Activated CD8-positive, alpha-beta memory T cell treated with anti-CD3 and anti-CD28 coated beads for 1 hour (primary cell): ENCODE measurements at places on chromosomes 13 and 19.

DNA sequence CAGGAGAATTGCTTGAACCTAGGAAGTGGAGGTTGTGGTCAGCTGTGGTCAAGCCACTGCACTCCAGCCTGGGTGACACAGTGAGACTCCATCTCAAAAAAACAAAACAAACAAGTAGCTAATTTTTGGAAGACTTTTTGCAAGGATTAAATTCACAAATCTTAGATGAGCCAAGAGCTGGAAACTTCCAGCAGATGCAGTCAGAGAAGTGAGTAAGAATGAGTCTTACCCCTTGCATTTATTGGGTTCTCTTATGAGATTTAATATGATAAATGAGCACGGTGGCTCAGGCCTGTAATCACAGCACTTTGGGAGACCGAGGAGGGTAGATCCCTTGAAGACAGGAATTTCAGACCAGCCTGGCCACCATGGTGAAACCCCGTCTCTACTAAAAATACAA lies 44.9 kb upstream of the NBEA start:
- no peak for DNase-seq

DNA sequence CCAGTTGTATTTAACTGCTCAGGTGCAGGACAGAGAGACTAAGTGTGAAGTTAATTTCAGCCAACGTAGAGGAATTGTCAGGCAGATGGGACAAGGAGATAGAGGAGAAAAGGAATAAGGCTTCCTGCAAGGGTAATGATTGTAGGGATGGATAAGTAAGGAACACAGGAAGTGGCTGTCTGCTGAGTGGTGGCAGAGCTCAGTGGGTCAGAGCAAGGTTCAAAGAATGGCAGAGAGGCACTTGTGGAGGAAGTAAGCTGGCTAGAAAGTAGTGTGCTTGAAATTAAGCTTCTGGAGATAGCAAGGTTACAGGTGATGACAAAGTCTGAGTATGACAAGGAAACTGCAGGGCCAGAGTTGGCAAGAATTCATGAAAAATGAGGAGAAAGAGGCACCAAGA lies 47.9 kb downstream of the USPL1 start:
- DNase-seq: no peak

DNA sequence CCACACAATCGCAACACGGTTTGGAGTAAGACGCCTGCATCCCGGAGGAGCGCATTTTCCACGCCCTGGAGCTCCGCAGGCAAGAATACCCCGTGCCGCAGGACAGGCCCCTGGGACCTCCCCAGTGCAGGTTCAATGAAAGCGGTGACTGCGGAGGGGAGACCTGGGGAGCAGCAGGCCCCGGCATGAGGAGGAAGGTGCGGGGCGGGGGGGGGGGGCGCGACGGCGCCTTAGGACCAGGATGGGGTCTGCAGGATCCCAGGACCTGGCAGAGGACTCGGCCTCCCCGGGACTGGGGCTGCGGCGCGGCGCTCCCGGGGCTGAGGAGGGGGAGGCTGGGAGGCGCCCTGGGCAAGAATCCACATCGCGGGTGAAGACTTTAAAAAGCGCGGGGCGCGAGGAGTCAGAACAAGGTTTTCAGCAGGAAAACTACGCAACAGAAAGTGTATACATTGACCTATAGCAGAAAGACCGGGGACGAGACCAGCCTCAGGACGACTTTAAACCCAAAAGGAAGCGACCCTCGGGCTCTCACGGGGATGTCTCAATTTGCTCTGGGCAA lies 432 bp downstream of the ZNF611 start:
- DNase-seq: no peak

- DNase-seq: no peak
Observed at GRCh38 chr13:101611491-101612475, 159.3 kb downstream of the ITGBL1 start.

GRCh38 chr13:28379371-28380083 lies 115.4 kb downstream of the FLT1 start:
- no peak for DNase-seq

DNA sequence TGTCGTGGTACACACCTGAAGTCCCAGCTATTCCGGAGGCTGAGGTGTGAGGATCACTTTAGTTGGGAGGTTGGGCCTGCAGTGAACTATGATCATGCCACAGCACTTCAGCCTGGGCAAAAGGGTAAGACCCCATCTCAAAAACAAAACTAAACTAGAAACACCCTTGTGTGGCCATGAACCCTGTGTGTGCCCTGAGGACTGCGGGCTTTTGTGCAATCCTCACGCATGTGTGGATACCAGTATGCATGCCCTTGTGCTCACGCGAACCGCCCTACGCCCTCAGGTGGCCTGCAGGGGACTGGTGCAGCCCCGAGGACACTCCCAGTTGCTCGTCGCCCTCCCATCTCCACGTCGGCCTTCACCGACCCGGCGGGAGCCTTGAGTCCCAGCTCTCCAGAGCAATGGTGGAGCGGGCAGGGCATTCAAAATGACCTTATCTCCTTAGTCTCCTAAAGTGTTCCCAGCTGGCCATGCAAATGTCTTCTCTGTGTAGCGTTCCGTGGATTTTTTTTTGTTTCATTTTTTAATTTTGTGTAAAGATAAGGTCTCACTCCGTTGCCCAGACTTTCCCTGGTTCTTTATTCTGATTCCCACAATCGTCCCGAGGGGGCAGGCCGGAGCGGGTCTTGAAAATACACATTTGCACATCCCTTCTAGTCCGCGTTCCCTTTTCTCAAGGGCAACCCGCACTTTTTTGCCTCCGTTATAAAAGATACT lies 868 bp upstream of the EGLN2 start:
- DNase-seq: no peak

- DNase-seq: no peak
Observed at GRCh38 chr19:6489278-6490061, 7.9 kb upstream of the DENND1C start.

DNA sequence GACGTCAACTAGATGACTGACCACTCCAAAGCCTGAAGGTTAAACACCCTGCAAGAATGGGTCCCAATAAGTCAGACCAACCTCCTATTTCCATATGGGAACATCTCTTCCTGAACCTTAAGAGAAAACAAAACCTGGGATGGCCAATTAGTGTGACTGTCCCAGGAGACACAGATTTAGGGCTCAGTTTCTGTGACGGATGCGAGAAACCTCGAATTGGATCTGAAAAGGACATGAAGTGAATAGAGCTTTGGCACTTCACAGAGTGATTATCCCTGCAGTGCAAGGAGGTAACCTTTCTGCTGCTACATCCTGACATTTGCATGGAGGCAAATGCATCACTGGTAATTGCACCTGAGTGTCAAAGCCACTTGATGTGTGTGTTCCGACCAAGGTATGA lies 442.2 kb upstream of the KLF12 start:
- no peak for DNase-seq

- no peak for DNase-seq
Observed at GRCh38 chr19:27776524-27776923, 1436.4 kb downstream of the UQCRFS1 start.

GRCh38 chr19:34975056-34975455 lies 11.0 kb upstream of the ZNF792 start:
- no peak for DNase-seq

DNA sequence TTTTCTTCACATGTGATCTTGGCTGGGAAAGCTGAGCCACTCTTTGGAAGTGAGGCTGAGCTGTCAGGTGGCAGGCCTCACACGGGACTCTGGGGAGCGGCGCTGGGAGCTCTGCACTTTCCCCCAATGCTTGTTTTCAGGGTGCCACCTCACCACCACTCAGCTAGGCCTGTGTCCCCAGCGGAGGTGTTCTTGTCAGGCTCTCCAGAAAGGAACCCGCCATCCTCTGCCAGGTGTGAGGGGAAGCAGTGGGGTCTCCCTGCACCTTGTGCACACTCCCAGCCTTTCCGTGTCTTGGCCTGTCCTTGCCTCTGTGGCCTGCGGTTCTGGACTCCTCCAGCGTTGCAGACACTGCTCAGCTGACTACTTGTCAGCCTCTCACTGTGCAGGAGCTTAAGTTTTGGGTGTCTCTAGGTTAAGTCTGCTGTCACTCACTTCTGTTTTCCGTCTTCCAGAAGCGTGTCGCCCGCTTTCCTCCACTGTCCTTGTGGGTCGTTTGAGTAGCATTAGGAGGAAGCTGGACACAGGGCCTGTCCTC lies 51.9 kb downstream of the GGACT start:
- DNase-seq: no peak

GRCh38 chr19:57436417-57436816 lies 1.3 kb downstream of the ZNF749 start:
- no peak for DNase-seq

DNA sequence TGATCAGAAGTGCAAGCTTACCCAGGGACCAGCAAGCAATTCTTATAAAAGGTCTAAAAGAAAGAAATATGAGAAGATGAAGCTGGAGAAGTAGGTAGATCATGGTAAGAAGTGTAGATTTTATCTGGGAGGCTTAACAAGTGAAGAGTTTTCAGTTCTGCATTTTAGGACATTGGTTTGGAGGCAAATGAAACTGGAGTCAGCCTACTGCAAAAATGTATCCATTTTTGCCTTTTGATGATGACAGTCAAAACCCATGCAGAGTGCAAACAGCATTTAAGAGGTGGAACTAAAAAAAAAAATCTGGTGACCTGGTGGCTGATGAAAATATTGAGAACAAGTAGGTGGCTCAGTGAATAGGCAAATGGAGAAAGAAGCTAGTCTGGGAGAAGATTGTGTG lies 216.9 kb downstream of the DNAJC15 start:
- no peak for DNase-seq

- DNase-seq: no peak
Observed at GRCh38 chr19:2239771-2240770, 3.4 kb downstream of the SF3A2 start.

- no peak for DNase-seq
Observed at GRCh38 chr13:106100171-106100919, 435.1 kb downstream of the EFNB2 start.

DNA sequence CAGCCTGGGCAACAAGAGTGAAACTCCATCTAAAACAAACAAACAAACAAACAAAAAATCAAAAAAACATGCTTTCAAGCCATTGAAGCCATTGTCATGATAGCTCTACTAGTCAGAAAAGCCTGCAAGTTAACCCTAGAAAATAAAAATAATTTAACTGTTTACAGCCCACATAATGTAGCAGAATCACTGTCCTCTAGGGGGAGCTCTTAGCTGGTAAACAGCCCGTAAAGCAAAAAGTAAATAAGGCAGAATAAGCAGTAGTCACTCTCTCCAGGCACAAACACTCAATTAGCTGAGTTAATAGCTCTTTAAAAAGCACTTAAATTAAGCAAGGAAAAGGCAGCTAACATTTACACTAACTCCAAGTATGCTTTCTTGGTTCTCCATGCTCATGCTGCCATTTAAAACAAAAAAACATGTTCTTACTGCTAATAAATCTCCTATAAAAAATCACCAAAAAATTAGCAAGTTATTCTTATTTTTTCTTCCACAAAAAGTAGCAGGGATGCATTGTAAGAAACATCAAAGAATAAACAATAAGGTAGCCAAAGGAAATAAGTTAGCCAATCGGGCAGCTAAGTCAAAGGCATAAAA lies 11.3 kb downstream of the LILRB4 start:
- no peak for DNase-seq

GRCh38 chr13:96617528-96617927 lies 376.7 kb downstream of the OXGR1 start:
- no peak for DNase-seq

- DNase-seq: no peak
Observed at GRCh38 chr13:62387647-62388046, 972.0 kb upstream of the PCDH20 start.

- DNase-seq: no peak
Observed at GRCh38 chr19:30668521-30669155, 296.5 kb downstream of the ZNF536 start.

DNA sequence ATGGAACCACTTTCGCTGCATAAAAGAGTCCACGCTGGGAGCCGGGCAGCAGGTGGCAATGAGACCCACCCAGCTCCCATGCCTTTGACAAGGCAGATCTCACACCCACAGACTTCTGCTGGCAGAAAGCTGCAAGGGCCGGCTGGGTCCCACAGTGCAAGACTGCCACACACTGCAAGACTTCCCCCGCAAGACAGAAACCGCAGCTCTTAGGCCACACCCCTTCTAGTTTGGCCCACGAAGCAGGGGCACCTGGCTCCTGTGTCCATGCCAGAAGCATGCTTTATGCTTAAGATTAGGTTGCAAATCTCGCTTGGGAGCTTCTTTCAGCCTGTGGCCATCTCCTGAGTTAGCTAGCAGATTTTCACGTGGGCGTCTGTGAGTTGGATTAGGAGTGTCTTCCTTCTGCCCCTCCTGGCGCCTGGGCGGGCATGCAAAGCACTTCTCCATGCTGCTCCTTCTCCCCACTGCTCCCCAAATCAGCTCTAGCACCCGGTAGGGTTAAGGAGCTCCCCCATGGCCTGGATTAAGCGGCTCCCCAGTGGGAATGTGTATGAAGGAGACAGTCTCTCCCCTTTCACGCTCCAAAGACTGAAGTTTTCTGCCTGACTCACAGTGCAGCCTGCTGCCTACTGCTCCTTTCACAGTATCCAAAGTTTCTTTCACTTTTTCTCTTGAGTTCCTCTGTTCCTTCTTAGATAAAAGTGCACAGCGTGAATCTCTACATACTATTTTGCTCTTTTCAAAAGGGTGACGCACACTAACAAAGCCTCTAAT lies 17.7 kb downstream of the GPC6 start:
- DNase-seq: no peak

DNA sequence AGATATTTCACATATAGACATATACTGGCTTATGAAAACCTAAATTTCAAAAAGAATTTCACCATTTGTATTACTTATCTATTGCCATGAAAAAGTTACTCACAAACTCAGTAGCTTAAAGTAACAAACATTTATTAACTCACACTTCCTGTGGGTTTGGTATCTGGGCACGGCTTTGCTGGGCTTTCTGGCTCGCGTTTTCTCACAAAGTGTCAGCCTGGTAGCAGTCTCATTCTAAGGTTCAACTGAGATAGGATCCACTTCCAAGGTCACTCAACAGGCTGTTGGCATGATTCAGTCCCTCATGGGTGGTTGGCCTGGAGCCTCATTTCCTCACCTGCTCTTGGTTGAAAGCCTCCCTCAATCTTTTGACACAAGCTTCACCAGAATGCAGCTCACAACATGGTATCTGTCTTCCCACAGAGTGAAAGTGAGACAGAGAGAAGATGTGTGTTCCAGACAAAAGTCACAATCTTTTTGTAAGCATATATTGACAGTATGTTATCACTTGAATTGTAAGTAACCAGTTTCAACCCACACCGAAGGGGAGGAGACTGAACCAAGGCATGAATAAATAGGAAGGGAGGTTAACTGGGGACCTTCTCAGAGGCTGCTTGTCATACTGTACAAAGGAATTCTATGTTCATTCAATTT lies 1065.8 kb upstream of the SPRY2 start:
- DNase-seq: no peak

GRCh38 chr19:46124638-46125115 lies at the start of gene IGFL3:
TSS of gene IGFL3 (minus strand) at chr19:46124688. CDS start at chr19:46124649, 39 bp downstream.
- no peak for DNase-seq

GRCh38 chr13:108895220-108895704 lies 265.9 kb downstream of the MYO16 start:
- no peak for DNase-seq
